Omental fat pad (tissue), 4 donors: ENCODE measurements at places on chromosomes 2 and 18.
A peak's percentile ranks its signal among the peaks of the same experiment; 100 is the strongest.

GRCh38 chr2:239826376-239826775 is 198.8 kb downstream of the NDUFA10 start:
- peak; percentile 12 for DNase-seq

GRCh38 chr2:216740557-216741222 is 45.3 kb upstream of the IGFBP5 start:
- DNase-seq: no peak

- DNase-seq: no peak
Measured at GRCh38 chr2:16325016-16325975, 340.3 kb downstream of the CYRIA start.

DNA sequence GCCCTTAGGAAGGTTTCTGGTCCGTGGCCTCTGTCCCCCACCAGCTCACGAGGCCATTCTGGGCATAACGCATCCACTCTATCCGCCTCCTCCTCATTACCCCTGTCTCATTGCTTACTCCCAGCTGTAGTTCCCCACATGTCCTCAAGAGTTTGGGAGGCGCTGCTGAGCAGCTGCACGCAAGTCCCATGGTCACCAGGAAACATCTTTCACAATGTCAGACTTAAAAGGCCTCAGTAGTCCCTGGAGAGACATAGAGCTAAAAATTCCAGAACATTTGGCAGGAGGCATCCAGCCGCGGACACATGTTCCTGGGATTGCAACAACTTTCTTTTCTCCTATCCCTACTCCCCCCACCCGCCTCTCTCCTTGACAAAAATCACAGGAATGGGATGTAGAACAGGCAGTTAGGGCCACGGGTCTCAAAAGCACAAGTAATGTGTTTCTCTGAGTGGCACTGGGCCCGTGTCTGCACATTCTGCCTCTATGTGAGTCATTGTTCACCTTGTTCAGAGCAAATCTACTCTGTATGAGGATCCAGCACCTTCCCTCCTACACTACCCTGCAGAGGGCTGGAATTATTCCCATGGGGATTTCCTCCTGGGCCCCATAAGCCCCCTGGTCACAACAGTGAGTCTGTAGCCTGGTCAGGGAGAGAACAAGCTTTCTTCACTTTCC is 8.1 kb downstream of the LBH start:
- DNase-seq: no peak

GRCh38 chr2:40352041-40352702 is 99.7 kb downstream of the SLC8A1 start:
- no peak for DNase-seq

DNA sequence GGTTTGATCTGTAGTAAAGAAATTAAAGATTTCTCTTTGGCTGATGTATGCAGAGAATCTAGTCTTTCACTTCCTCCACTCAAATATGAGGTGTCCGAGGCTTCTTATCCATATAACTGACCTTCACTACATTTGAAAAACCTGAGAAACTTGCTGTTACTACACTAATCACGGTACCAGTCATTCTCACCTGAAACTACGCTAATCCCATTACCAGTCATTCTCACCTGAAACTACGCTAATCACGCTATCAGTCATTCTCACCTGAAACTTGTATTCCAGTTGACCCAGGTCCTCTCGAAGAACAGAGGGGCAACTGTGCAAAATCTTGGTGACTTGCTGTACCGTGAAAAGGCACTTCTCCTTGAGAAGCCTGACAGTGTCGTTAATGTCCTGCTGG is 5.1 kb downstream of the MTERF4 start:
- no peak for DNase-seq

GRCh38 chr18:10559553-10560451 is 34.0 kb downstream of the NAPG start:
- no peak for DNase-seq

GRCh38 chr2:42921721-42922120 is 129.3 kb upstream of the HAAO start:
- peak; percentile 20 for DNase-seq

- no peak for DNase-seq
Measured at GRCh38 chr2:147348931-147349555, 495.8 kb upstream of the ACVR2A start.

DNA sequence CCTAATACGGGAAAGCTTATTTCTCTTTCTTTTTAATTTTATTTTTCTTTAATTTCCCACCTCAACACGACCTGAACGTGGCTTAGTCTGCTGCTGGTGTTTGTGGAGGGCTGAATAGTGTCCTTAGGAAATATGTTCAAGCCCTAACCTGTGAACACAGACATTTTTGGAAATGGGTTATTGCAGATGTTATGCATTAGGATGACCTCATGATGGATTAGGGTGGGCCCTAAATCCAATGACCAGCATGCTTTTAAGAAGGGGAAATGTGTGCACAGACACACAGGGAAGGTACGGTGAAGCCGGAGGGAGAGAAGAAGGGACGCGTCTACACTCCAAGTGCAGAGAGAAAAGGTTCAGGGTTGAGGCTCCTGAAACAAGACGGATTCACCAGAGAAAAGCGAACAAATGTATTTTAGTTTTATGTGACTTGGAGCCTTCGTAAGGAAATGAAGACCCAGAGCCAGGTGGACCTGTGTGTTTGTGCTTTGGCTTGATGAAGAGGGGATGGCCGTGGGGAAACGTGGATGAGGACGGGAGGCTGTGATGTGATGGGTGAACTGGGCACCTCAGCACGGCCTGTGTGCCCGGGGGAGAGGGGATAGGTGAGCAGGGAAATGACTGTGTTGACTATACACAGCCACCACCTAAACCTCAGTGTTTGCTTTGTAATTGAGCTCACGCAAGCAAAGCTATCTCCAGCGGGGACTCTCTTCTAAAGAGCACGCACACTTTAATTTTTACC is 37.5 kb downstream of the RTP5 start:
- DNase-seq: no peak

GRCh38 chr2:191567206-191567605 is 110.7 kb upstream of the NABP1 start:
- DNase-seq: no peak

GRCh38 chr2:154447727-154448418 is 250.6 kb upstream of the KCNJ3 start:
- no peak for DNase-seq

GRCh38 chr2:163121483-163121882 is 282.9 kb upstream of the KCNH7 start:
- DNase-seq: no peak

DNA sequence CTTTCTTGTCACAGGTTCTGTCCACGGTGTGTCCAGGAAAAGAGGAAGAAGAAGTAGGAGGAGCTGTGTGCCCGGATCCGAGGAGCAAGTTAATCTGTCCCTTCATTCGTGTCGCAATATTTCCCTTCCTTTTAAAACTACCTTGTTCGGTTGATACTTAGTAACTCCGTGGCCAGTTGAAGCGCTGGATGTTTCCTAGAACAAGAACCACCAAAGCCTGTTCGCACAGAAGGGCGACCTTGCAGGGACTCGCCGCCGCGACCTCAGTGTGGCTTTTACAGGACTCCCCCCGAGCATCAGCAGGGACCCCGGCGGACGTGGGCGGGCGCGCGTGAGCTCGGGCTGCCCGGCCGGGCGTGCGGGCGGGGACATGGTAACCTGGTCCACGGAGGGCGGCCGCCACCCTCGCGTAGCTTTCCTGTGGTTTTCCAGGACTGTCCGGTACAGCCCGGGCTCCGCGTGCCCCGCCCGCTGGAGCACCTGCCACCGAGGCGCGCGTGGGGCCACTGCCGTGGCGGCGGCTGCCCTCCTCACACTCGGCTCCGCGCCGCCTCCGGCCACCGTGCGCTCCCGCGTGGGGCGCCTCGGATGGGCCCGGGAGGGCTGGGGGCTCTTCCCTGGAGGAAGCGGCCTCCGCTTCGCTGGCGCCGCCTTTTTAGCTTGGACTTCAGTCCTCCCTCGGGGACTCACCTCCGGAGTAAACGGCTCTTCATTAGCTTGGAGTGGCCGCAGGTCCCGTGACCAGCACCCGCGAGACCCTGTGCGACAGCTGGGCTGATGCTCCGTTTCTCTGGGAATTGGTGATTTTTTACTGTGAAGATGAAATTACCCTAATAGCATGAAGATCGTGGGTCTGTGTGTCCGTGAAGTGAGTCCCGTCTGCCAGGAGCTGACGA is 9.2 kb upstream of the D2HGDH start:
- no peak for DNase-seq

DNA sequence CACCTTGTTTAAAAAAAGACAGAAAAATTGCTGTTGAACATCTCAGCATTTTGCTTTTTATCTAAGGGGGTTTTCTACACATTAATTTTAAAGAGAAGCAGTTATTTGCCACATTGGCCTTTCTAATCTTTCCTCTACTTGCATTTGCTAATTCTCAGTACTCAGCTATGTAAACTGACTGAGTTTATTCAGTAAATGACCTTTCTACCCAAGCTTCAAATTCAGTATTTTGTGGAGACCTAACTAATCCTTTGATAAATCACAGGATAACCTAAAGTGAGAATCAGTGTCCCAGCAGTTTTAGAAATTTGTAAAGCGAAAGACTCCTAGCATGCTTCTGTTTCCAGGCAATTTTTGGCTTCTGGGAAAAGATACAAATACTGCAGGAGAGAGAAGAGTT is 288.4 kb downstream of the ASXL3 start:
- no peak for DNase-seq

- DNase-seq: no peak
Measured at GRCh38 chr2:8582191-8582590, 99.7 kb upstream of the ID2 start.

DNA sequence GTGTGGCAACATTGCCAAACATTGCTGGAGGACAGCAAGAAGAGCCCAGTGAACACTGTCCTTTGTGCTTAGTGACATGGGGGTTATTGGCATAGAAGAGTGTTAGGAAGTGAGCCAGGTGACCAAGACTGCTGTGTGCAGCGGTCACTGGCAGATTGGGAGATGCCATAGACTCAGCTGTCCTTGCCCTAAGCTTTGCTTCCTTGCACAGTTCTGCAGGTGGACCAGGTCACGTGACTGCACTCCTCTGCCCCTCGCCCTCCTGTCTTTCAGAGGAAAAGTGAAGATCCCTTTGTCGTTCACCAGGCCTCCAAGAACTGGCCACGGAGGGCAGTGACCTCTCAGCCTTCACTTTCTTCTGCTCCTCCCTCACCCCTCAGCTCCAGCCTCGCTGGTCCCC is 215.6 kb upstream of the SMIM21 start:
- DNase-seq: no peak

- DNase-seq: no peak
Measured at GRCh38 chr18:48922801-48923730, 27.7 kb downstream of the SMAD7 start.

DNA sequence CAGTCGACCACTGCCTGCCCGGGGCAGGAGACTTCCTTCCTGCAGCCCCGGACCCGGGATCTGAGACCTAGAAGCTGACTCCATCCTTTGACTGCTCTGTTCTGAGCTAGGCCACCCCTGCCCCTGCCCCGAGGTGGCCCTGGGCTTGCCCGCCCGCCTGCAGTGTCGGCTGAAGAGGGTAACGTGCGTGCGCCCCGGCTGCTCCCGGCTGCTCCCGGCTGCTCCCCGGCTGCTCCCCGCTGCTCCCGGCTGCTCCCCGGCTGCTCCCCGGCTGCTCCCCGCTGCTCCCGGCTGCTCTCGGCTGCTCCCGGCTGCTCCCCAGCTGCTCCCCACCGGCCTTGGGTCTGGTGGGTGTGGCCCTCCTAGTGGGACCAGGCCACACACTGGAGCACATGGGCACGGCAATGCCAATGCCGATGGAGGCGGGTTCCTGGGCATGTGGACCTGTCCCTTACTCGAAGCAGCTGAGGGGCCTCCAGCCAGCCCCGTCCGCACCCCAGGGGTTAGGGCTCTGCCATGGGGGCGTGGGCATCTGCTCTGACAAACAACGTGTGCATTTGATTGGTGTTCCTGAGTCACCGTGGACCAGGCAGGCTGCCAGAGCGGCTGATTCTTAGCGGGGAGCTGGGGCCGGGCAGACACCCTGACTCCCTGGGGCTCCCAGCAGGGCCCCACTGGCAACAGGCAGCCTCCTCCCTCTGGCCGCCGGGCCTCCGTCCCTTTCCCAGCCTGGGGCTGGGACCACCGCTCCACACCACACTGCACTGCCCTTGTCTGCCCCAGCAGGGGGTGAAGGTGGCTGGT is 2.0 kb upstream of the GAL3ST2 start:
- DNase-seq: peak; percentile 57

- DNase-seq: no peak
Measured at GRCh38 chr2:68912732-68913131, 40.0 kb downstream of the GKN2 start.

- DNase-seq: no peak
Measured at GRCh38 chr18:80068571-80069272, 34.5 kb downstream of the RBFA start.

DNA sequence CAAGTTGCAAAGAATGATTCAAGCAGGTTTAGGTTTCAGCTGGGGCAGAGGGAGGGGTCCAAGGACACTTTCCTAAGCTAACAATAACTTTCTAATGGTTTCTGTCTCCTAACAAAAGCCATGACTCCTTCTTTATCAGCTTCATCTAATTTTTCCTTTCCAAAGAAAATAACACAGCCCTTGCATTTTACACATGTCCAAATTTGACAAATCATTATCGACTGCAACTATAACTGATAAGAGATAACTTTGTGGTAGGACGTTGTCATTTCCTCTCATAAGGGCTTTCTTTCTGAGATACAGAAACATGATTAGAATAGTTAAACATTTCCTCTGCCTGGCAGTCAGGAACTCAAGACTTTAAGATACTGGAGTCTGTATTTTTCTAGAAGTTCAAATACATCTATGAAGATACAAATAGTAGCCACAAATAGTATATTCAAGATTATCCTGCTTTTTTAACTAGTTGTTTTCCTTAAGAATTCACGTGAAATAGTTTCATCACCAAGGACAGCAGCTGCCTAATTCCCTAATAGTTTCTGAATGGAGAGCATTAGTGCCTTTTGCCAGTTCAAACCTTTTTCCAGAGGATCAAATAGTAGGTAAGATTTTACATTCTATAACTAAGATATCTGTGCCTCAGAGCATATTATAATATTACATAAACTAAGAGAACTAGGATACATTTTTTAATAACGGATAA is 263.2 kb downstream of the EXOC6B start:
- no peak for DNase-seq

GRCh38 chr2:1606046-1606400 is 138.3 kb downstream of the PXDN start:
- no peak for DNase-seq

DNA sequence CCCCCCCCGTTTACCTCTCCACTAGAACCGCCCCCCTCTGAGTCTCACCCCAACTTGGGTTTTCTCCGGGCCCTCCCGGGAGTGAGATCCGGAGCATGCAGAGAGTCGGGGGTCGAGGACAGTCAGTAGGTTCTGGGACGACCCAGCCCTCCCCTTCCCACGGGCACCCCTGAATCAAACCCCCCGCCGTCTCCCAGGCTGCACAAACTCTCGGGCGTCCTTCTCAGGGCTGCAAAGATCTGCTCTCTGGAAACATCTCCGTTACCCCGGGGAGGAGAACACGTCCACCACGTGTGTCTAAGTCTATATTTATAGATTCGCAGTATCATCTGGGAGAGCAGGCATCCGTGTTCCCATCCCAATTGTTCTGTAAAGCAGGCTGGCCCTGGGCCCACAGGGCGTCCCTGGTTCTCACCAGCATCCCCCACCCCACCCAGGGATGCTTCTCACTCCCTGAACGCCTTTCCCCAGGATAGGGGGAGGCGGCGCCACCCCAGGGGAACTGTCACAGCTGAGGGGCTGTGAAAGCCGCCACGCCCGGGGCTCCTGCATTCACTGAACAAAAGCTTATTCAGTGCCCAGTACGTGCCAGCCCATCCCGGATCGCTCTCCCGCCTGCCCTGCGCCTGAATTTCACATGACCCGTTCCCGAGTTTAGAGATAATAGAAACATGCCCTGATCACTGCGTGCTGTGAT is 765 bp upstream of the DIPK1C start:
- DNase-seq: no peak
